Nucleus accumbens (tissue), 56 donors: ENCODE measurements at places on chromosomes 3 and 15.

DNA sequence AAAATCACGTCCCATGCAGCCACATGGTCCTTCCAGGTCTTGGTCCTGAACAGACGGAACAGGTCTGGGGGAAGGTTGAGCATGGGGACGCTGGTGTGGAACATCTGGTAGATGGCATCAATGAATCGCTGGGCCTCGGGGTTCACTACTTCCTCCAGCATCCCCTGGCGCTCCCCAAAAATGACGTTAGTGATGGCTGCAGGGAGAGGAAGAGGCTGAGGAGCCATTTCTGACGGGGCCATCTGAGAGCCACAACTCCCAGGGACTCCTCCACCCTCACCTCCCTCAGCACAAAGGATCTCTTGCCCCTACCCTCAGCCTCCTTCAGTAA is 23.7 kb downstream of the CYP11A1 start:
- DNase-seq = no peak

GRCh38 chr3:38613426-38613825 is 36.1 kb downstream of the SCN5A start:
- no peak for DNase-seq

DNA sequence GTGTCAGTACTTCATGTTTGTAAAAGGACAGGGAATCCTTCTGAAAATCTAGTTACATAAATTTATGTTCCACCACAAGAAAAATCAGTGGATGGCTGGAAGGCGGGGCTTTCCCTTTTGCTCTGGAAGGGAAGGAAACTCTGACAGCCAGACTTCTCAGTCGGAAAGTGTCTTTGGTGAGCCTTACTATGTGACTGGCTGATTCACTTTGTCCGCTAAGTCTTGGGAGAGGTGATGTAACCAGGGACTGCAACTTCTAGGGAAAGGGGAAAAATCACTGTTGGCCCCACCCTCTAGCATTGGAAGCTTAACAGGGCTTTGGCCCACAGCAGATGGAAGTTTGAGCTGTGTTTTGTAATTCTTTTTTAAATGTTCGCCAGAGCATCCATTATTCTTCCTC is 281.4 kb upstream of the CTDSPL start:
- no peak for DNase-seq

DNA sequence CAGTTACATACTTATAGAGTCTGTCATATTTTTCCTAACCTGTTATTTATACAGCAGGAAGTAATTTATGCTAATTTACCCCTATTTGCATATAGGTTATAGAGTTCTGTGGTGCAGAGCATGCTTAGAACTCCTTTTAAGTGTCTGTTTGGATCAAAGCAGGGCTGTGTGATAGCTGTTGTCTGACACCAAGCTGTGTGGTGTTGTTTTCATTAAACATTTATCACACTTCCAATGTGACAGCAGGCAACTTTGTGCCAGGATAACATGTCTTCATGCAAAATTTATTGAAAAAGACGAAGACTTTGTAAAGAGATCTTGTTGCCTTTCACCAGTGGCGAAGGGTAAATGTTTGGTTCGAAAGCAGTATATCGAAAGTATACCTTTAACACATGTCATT is 100.2 kb downstream of the RSRC1 start:
- DNase-seq = no peak

DNA sequence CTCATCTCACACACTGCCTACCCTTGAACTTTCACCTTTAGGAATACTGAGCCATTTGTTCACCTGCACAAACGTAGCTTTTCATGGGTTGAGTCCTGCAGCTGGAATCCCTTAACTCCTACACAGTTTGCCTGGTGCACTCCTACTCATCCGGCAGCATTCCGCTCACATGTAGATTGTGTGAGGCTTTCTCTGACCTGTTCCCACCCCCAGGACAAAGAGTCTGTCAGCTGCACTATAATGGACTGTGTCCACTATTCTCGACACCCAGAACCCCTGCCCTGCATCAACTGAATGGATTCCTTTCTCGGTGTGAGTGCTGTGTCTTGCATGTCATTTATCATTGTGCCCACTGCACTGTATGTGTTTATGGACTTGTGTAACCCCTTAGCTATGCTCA is 54.9 kb downstream of the EPHB3 start:
- DNase-seq = no peak

GRCh38 chr3:86930181-86930580 is 60.8 kb downstream of the VGLL3 start:
- DNase-seq = no peak

DNA sequence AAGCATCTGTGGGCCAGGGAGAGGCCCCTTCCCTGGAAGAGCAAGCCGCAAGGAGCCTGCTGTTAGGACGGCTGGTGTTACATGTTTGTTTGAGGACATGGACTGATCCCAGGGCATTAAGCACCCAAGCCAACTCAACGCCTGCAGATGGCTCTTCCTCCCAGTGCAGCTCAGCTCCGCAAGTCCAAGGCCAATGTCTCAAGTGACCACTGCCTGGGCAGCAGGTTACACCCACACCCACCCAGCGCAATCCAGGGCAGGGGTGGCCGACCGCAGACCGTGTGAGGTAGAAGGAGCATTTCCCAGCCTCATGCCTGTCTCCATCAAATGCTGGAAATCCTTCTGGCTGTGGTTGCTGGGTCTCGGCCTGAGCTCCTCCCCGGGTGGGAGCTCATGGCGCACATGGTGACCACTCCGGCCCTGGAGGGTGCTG is 14.5 kb downstream of the GP5 start:
- no peak for DNase-seq

- no peak for DNase-seq
Measured at GRCh38 chr3:94225148-94225865, 162.4 kb downstream of the NSUN3 start.

GRCh38 chr15:69793781-69794451 is 303.8 kb downstream of the TLE3 start:
- no peak for DNase-seq

DNA sequence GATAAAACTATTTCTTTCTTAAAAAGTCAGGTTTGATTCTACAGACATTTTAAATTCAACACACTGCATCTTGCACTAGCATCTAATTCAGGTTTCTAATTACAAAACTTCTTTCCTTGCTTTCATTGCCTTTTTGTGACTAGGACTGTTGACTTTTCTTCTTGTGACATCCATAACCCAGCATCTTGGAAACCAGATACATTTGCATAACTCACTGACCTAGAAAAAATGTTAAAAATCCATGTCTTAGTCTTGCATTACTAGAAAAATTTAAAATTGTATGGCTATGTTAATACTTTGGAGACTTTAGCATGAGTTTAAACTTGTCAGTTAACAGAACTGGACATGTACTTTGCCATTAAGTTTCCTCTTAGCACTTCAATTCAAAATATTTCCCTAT is 72.7 kb downstream of the DTWD1 start:
- no peak for DNase-seq

DNA sequence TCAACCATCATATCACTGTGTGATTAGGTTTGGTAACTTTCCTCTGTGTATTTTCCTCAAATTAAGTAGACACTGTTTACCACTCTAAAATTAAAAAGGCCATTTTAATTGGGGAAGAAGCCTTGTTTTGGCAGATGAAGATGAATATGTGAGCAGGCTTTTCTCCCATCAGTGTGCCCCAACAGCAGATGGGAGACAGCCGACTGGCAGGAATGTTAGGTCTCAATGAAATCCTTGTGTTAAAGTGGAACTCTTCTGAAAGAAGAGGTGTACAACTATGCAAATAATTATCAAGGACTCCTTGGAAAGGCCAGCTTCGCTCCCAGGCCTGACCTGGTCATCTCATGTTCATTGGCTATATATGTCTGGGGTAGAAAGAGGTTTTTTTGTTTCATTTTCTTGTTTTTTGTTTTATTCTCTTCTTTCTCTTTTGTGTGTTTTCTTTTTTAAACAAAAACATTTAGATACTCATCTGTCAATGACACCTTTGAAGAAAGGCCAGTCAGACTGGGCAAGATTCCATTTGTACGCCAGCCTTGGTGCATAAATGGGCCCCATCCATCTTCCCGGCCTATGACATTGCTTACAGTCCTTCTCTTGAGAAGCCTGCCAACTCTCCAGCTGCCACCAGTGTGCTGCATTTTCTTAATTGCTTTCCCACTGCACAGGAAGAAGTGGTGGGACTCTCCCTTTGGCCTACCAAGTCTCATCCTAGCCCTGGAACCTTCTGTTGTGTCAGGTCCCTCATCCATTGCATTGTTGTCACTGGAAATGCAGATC is 25.8 kb downstream of the LRTM1 start:
- no peak for DNase-seq

- no peak for DNase-seq
Measured at GRCh38 chr3:129526121-129526900, 2.1 kb upstream of the RHO start.

DNA sequence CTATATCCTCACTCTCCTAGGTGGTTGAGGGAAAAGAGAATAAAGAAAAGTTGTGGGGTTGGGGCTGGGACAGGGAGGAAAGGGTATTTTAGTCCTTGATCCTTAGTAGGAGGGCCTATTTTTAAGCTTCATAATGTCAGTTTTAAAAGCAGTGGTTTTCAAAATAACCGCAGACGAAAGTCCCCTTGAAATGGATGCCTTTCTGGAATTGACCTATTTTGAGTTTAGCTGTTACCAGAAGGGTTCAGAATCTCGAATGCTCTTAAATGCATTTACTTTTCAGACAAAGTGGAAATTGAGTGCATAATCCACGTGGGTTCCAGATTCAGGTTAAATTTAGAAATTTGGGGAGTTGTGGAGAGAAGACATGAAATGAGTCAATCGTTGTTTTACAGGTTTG is 16.6 kb downstream of the MAP2K1 start:
- no peak for DNase-seq

GRCh38 chr15:64112904-64113303 is 17.1 kb downstream of the SNX1 start:
- DNase-seq = no peak

- no peak for DNase-seq
Measured at GRCh38 chr15:100249096-100249815, 92.5 kb downstream of the ADAMTS17 start.

GRCh38 chr3:11610044-11610671 is 33.6 kb downstream of the VGLL4 start:
- DNase-seq = no peak

DNA sequence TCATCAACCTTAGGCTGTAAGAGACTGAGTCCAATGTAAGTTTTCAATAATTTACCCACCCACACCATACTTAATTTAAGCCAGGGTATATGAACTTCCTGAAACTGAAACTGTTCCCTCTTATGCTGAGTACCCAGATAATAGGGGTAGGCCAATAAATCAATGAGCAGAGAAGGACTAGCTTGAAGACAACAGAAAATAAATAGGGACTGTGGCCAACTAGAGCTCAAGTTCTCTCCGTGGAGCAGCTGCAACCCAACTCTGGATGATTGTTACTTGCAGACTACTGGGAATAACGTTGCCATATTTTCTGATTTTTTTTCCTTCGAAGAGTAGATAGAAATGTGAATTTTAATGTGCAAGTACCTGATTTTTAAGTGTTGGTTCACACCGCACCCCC is 128.0 kb downstream of the ATG7 start:
- DNase-seq = no peak

GRCh38 chr3:45048244-45048643 is 22.1 kb downstream of the CLEC3B start:
- DNase-seq = no peak

GRCh38 chr3:63679186-63679585 is 26.7 kb downstream of the SNTN start:
- no peak for DNase-seq

- DNase-seq = no peak
Measured at GRCh38 chr3:69058180-69058946, 6.2 kb upstream of the TMF1 start.

GRCh38 chr3:18302517-18302916 is 122.6 kb downstream of the SATB1 start:
- DNase-seq = no peak

GRCh38 chr3:149134575-149134974 is 5.1 kb downstream of the HPS3 start:
- DNase-seq = no peak

- no peak for DNase-seq
Measured at GRCh38 chr15:65210770-65211481, at the start of gene CILP. CILP (minus strand) TSS chr15:65211473; CDS start chr15:65209755, 1,718 bp downstream.

DNA sequence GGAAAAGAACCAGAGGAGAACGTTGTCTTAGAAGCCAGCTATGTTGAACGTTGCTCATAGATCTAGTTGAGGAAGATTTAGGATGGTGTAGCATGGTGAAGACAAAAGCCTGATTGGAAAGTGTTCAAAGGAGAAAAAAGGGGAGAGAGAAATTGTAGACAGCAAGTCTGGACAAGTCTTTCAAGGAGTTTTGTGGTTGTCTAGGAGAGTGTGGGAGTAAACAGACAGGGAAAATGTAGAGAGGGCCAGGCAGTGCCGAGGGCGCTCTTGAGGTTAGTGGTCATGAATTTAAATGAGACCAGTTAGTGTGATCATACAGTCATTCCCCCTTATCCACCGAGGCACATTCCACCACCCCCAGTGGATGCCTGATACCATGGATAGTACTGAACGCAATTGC is 167.5 kb upstream of the IL12A start:
- DNase-seq = no peak

- DNase-seq = no peak
Measured at GRCh38 chr15:73841756-73842725, 31.3 kb upstream of the TBC1D21 start.

- DNase-seq = no peak
Measured at GRCh38 chr3:43950775-43951174, 260.0 kb downstream of the ABHD5 start.

DNA sequence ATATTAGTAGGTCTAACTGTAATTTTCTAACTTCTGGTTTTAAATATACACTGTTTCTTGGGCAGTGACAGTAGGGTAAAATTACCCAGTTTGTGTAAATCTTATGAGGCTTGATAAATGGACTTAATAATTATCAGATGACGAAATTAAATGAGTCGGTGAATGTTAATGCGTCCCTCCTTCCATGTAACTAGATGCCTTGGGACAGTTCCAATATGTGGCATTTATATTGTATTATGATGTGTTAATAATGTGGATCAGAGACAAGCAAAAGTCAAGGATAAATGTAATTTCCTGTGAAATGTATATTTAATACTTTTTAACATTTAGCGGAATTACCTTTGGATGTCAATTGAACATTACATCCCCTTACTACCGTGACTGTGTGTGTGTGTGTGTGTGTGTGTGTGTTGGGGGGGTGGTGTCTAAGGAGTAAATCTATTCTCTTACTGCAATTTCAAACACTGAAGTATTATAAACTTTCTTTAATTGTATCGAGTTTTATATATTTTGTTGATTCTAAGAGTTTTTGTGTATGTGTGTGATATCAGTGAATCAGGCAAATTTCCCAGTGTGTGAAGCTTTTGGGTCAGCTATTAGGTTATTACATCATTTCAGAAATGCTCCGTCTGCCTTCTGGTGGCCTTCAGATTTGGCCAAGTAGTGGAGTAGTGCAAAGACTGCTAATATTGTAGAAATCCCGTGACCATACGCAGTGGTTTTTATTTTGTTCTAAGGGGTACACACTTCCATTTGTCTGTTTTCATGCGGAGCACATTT is 50.1 kb downstream of the CNTN4 start:
- no peak for DNase-seq

DNA sequence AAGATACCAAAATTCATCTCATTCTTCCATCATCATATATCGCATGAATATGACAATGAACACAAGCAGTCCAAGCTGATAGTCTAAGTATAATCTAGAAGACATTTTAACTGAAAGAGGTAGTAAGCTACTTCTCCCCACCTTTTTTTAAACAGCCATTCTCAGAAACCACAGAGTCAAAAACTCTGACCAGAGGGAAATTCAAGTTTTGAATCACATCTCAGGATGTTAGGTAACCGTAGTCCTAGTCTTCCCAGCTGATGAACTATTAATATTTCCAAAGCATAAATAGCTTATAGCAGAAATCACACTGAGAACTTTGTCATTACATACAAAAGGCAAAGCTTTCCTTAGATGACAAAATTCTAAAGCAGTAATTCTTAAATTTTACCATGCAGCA is 25.8 kb downstream of the NPTN start:
- no peak for DNase-seq
